Ecto neural progenitor cell (in vitro differentiated cells): ENCODE measurements at places on chromosomes 1 and 21.

DNA sequence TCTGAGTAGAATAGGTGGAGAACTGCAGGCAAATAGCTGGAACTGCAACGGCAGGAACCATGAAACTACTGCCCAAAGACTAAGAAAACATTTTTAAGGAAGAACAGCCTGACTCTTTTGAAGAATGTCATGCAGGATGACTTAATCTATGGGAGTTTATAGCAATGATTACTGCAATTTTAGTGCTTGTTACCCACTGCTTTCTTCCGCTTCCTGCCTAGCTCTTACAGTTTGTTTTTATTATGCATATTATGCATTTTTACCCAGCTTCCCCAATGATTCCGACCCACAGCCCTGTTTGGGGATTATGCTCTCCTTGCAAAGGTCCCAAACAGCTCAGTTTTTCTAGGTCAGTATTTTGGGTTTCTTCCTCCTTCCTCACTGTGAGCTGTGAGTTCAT, 71.2 kb downstream of the PCNX2 start:
- no peak for DNase-seq

DNA sequence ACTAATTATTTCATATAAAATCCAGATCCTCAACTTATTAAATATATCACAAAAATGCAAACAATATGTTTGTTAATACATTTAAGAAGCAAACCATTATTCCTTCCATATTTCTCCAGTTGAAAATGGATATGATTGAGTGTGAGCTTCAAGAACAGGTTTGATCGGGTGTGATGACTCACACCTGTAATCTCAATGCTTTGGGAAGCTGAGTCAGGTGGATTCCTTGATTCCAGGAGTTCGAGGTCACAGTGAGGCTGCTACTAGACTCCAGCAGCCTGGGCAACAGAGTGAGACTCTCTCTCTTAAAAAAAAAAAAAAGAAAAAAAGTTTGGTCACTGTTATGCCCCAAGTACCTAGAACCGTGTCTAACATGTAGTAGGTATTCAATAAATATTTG, 42.9 kb upstream of the RRP15 start:
- DNase-seq = no peak

- no peak for DNase-seq
These were observed 886 bp downstream of the ZMYM4 start for GRCh38 chr1:35269201-35269988.

DNA sequence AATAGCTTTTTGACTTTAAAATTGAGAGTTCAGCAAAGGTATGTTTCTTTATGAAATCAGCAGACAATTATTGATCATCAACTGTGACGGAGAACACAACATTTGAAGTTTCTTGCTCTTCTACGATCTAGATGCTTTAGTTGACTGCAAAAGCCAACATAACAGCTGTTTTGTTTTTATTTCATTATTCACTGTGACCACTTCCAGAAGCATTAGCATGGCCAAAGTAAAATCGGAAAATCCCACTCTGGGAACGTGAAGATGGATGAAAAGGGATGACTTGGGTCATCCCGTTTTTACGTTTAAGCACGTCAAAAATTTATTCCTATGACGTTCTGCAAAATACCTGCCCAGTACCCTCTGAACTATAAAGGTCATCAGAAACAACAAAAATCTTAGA, 833.0 kb upstream of the ADAMTS5 start:
- DNase-seq = no peak

- DNase-seq = no peak
These were observed 54.9 kb downstream of the NVL start for GRCh38 chr1:224274970-224275626.

DNA sequence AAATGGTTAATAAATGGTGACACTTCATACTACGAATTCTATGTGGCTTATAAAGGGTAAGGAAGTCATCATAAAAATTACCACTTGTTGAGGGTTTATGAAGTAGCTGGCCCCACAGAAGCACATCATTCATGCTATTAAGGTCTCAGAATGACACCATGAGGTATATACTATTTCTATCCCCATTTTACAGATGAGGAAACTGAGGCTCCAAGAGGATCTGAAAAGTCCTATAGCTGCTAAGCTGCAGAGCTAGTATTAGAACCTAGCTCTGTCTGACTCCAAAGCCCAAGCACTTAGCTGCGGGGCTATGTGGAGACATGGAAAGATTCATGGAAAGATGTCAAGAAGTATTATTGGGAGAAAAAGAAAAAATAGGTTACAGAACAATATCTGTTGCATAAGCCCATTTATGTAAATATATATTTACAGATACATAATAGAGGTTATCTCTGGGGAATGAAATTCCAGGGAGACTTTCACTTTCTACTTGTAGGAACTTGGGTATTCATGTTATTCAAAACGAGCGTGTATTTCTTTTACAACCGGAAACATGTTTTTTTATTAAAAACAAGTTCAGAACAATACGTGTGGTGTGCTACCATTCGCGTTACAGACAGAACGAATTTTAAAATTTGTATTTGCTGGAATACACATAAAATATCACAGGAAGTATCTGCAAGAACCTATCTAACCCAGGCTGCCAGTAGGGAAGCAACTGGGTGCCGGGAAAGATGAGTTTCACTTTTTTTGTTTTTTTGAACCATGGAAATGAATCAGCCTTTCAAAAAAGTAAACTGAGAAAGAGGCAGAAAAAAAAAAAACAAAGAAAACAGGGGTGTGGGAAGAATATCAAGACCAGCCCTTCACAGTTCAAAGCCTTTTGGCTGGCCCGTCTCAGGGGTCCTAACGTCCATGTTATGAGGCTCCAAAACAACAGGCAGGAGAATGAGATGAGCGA, 13.4 kb downstream of the SPOCD1 start:
- DNase-seq = no peak

DNA sequence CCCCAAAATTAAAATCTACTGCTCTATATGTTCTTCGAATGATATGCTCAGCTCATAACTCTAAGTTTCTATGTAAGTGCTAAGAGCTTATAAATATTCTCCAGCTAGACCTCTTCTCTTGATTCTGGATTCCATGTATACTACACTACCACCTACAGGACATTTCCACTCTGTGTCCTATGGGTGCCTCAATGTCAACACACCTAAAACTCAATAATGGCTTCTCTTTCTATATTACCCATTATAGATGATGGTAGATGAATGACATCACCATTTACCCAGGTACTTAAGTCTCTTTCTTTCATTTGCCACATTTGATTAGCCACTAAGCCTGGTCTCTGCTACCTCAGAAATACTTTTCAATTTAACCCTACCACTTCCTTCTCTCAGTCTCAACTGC, 41.3 kb downstream of the TBX19 start:
- no peak for DNase-seq

DNA sequence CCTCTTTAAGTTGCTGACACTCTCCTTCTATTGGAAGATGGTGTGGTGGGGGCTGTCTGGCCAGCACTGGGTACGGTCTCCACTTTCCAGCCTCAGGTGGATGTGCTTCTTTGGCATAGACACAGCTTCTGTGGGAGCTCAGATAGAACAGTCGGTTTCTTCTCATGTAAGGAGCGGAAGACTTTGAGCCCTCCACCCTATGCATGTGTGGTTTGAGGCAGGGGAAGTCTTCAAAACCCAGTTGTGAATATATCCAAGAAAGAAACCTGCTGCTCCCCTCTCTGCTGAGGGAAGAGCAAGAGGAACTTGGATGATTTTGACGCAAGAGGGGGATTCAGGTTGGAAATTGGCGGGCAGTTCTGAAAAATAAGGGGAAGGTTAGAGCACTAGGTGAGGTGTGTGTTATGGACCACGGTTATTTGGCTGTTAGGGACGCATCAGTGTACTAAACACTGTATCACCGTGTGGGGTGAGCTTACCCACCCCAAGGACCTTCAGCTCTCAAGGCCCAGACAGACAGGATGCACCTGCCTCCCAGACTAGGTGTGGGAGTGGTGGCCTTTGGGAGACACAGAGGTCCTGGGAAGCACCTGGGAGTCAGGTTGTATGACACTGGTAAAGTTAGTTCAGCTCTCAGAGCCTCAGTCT, 36.2 kb downstream of the IL6R start:
- no peak for DNase-seq

- DNase-seq = no peak
These were observed 34.0 kb upstream of the BCAR3 start for GRCh38 chr1:93715529-93716126.

- no peak for DNase-seq
These were observed 47.5 kb downstream of the TMCO4 start for GRCh38 chr1:19752083-19752696.

GRCh38 chr21:32350981-32351380, 41.8 kb downstream of the URB1 start:
- no peak for DNase-seq

GRCh38 chr1:117363571-117364048, 3.6 kb upstream of the MAN1A2 start:
- no peak for DNase-seq

GRCh38 chr21:38712071-38712470, 93.7 kb upstream of the ETS2 start:
- no peak for DNase-seq

- no peak for DNase-seq
These were observed 185.3 kb downstream of the CDC7 start for GRCh38 chr1:91685994-91686393.

GRCh38 chr21:39866093-39866492, 1.1 kb upstream of the PCP4 start:
- no peak for DNase-seq

DNA sequence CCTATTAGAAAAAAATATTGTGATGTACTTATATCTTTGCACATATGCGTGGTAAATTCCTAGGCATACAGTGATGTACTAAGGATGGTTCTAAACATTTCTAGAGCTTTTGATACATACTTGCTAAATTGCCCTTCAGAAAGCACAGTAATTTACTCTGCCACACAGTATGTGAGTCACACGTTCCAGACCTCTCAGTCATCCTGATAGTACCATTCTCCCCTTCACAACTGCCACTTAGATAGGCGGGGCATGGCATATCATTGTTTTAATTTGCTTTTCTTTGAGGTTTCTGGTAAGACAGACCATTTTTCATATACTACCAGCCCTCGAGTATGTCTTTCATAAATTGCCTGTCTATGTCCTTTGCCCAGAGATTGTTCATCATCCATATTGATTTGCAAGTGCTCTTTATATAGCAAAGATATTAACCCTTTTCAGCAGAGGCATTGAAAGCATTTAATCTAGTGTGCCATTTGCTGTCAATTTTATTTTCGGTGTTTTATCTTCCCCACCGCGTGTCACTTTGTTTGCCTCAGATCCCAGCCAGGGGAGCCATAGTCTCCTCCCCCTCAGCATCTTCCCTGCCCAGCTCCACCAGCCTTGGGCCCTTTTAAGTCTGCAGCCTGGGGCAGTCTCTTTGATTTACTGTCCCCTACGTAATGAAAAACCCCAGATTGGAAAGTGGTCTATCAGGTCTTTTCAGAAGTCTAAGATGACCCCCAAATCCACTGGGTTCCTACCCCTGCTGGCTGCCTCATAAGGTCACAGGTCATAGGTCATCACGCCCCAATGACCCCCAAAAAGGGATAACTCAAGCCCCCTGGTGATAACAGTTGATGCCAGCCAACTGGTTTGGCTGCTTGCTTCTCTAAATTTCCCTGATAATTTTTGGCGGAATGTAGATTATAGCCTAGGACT, 11.8 kb upstream of the PAX7 start:
- no peak for DNase-seq

GRCh38 chr1:214393086-214393485, 112.1 kb downstream of the SMYD2 start:
- DNase-seq = no peak

DNA sequence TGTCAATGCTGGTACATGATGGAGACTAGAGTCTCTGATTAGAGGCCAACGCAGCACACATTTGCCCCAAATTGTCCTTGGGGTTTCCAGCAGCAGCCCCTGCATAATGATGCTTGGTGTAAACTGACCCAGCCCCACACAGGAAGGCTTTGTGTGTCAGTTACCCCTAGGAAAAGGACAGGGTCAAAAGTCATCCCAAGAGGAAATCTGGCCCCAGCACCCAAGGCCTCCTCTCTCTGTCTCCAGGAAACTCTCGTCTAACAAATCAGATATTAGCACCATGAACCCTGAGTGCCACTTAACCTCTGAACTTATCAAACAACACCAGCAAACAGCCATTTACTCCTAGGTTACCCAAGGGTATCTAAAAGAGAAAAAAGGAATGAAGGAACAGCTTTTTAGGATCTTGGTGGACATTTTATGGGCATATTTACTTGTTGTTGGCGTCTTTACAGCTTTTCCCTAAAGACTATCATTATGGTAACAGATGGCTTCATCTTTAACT, 84.5 kb downstream of the PSMG1 start:
- no peak for DNase-seq

- no peak for DNase-seq
These were observed 111.1 kb downstream of the SMYD2 start for GRCh38 chr1:214391873-214392645.

DNA sequence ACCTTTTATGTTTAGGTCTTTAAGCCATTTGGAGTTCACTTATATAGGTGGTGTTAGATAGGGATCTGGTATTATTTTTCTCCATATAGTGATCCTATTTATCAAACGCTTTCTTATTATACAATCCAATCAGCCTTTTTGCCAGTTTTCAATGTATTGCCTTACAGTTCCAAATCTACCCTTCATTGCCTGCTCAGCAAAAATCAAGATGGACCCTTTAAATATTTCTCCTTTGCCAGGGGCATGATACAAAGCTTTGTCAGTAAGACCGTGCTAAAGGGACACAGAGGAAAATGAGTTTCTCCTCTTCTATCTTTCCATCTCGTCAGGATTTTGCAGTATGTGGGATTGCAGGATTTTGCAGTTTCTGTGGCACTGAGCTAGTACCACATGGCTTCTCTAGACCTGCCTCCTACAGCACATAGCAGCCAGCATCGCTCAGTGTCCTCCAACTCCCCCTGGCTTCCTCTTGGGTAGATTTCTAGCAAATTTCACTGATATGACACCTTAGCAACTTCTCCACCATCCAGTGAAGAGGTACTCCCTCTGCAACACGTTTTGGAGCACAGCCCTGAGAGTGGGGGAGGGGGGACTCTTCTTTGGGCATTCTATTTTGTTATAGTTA, 22.5 kb upstream of the CAP1 start:
- no peak for DNase-seq

DNA sequence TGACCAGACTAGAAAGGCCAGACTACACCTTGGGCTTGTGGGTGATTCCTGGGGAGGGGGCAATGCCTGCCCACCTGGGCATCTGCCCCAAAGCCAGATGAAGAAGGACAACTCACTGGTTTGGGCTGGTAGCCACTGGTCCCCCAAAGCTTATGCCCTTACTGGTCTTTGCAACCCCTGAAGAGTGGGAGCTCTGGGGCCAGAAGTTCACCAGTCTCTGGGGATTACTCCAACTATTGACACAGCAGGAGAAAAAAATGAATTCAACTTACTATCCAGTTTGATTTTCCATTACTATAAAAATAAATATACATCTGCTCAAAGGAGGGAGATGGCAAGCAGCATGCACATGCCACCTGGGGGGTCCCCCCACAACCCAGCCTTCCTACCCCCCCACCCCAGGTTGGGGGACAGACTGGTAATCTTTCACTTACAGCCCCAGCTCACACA, 2.6 kb downstream of the AHDC1 start:
- no peak for DNase-seq

DNA sequence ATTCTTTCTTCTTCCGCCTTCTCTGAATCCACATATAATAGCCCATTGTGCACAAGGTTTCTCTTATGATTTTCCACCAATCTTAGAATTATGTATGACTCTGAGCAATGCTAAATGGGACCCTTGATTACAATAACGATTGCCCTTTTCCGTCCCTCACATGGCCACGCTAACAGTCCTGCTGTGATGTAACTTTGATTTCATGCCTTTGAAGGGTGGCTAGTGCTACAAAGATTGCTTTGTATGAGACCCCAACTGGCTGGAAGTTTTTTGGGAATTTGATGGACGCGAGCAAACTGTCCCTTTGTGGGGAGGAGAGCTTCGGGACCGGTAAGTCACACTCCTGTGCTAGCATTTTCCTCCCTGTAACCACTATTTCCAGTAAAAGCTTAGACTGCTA, 45.3 kb downstream of the PGM1 start:
- no peak for DNase-seq
